ENCODE measurements at places on chromosomes 3 and 15. TPM values are rescaled to one million over a fixed set of nuclear protein-coding genes. Genes with fewer than 3 reads are reported as not detected.

SLC6A1 gene
- not detected for total RNA-seq

MAGEL2 gene
- total RNA-seq, result not detected

CEMIP gene
- total RNA-seq, result 0.44 TPM

MYLK gene
- total RNA-seq, result 1.6 TPM

ZCWPW2 gene
- not detected for total RNA-seq

All from GM12878 (cell line).